Foreskin melanocyte (primary cell): ENCODE measurements at places on chromosomes 12 and 14.

DNA sequence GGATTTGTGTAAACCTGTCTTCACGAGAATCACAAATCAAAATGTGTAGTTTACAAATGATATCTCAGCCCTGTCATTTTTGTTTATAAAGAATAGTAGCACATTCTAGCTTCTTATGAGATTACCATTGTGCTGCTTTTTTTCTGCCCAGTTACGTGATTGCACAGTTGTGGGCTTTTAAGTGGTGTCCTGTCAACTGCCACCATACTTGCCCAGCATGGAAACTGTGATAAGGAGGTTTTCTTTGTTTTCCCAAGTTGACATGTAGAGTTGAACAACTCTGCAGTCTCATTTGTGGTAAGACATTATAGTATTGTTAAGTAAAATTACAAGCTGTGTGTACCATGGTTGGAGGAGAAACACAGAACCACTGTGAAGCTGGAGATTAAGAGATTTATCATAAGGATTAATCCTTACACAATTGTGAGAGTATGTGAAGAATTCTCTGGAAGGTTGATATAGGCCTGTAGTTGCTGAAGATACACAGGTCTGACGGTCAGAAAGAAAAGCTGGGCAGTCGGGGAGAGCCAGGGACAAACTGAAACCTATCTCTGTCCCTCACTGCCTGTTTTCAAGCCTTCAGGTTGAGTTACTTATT is 12.2 kb downstream of the CHURC1 start:
- DNase-seq: no peak

DNA sequence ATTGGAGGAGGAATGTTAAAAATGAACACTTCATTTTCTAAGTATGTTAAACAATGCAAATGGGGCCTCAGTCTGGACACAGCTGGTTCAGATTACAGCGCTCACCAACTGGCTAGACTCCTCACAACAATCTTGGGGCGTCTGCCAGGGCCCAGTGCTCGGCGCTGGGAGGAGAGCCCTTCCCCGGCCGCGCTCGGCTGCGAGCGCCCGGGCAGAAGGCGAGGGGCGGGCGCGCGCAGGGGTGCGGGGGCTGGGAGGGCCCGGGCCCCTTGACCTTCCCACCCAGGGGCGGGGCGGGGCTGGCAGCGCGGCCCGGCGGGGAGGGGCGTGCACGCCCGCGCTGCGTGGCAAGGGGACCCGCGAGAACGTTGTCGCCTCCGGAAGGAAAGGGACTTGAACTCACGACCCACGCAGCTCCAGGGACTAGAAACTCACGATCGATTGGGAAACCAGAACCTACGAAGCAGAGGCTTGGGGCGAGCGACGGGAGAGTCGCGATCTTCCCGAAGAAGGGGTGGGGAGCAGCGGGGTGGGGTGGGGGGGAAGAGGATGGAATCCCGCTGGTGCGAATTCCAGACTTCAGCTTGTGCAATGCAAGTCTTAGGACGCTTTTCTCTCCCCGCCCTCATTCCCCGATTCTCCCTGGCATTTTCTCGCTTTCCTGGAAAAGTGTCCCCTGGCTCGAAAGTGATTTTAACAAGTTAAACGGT is at the start of gene FBLN5:
FBLN5 (minus strand) TSS at position 220 of the 710 bp plus-strand sequence. CDS start 465 bp downstream, outside the sequence.
- DNase-seq: peak; percentile 9

DNA sequence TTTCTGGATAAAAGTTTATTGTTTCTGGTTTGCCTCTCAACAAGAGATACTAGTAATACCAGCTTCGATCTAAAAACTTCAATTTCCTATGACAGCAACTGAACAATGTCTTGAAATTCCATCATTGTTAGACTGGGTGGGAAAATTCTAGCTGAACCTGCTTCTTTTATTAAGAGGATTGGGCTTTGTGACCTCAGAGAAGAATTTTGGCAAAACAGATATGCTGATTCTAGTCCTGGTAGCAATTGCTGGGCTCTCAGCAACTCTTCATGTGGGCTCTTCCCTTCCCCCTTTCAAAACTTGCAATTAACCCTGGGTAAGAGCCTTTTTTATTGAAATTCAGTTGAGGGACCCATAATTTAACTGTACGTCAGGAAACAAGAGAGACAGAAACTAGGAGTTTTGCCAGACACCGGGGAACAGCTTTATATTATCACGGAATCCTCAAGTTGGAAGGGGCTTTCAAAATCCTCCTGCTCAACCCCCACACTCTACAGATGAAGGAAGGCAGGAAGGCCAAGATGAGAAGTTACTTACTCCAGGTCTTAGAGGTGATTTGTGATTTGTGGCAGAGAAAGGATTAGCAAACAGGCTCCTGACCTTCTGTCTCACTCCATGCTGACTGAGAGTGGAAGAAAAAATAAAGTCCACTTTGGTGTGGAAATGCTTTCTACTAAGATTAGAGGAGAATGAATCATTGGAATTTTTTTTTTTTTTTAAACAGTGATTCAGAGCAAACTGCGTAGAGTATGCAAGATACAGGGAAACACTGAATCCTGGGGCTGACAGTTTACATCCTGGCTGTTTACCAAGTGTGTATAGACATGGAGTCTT is 239.0 kb upstream of the ATP2B1 start:
- peak; percentile 33 for DNase-seq

DNA sequence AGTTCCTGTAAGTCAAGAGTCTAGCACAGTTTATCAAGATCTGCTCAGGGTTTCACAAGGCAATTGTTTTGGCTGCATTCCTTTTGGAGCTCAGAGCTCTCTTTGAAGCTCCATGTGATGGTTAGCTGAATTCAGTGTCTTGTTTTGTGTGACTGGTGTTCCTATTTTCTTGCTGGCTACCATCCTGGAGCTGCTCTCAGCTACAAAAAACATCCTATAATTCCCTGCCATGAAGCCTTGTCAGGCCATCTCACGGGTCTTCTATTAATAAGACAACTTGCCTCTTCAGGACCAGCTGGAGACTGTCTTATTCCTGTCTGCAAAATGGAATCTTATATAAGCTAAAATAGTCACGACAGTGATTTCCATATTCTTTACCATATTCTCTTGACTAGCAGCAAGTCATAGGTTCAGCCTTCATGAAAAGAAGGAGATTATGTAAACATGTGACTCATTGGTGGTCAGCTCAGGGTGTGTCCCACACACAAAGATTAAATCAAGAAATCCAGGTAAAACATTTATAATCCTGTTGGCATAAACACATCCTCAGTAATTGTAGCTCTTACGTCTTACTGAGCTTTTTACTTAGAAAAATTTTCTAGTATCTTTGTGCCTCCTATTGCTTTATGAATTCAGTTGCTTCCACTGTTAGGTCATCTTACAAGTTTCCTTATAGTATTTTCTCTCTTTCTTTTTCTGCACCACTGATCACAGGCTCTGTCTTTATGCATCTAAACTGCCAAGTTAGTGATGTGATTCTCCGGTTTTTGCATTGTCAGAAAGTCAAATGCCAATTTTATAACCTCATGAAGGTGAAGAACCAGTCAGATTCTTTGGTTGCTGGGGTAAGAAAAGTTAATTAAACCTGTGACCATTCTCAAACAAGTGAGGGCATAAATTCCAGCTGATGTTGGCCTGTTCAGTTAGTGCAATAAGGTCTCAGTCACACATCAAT is 378.5 kb upstream of the MGAT4C start:
- no peak for DNase-seq

GRCh38 chr12:114656906-114657596 is 26.9 kb downstream of the TBX3 start:
- DNase-seq: no peak

- DNase-seq: no peak
Observed at GRCh38 chr12:96496944-96497343, 7.6 kb downstream of the CFAP54 start.

- DNase-seq: no peak
Observed at GRCh38 chr12:3700861-3701260, 52.0 kb downstream of the CRACR2A start.

DNA sequence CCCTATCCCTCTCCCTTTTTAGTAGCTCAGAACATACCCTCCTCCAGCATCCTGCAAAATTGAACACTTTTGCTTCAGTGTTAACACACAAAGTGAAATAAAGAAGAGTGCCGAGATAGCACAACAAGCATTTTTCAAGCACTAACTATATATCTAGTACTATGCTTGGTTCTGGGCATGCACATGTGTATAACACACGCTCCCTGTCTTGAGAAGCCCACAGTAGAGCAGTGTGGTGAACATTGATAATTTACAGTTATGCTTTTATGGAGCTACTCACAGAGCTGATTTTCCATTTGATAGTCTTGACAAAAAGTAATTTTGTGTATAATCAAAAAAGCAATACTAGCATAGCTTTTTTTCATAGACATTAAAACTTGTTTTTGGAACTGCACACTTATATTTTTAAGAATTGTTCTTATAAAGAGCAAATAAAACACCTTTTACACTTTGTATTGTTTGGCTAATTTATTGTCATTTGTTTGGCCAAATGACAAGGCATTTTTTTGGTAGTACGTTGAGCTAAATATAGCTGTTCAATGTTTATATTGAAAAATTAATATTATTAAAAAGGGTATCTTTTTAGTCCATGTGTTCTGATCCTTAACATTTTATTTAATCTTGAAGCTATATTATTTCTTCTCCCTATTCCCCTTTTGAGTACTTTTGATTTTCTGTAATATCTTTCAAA is 39.7 kb downstream of the LEMD3 start:
- no peak for DNase-seq

- no peak for DNase-seq
Observed at GRCh38 chr14:105076805-105077648, 11.8 kb upstream of the GPR132 start.

DNA sequence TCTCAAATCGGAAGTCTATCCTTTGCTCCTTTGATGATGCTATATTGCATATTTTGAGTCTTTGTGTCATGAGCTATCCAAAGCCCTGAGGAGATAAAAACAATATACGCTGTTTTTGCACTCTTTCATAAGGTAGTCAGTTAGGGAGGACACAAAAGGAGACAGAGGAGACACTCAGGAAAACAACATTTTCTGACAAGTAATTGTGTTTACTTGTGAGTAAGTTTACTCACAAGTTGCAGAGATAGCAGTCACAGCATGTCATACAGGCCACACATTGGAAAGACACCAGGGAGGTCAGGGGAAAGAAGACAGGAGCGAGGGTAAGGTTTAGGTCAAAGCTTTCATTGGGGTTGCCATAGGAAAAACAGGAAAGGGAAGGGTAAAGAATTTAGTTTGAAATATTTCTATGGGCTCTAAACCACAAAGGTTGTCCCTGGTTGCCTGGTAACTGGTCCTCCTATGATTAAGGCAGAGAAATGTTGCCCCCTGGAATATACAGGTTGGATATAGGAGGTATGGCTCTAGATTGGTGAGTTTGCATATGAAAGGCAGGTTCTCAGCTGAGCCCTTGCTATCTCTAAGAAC is 7.4 kb upstream of the GABARAPL1 start:
- DNase-seq: no peak

DNA sequence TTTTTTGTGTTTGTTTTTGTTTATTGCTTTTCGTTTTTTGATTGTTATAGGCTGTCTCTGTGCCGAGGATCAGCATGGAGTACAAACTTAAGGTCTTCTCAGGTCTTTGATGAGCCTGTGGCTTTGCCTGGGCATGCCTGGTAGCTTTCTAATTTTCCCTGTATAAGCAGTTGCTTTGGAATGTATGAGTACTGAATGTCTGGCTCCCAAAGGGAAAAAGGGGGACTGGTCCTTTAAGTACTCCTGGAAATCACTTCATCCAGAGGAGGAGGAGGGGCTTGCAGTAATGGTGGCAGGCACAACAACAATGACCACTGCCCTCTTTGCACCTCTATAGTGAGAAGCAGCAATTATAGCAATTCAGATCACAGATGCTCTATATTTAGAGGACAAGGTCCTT is 67.6 kb upstream of the TTC7B start:
- DNase-seq: no peak
